Left ventricle myocardium inferior (tissue), 1 donor: ENCODE measurements at places on chromosomes 11 and 22. TPM values are rescaled to one million over a fixed set of nuclear protein-coding genes. Genes with fewer than 3 reads are reported as not detected.
A peak's percentile ranks its signal among the peaks of the same experiment; 100 is the strongest.

GRCh38 chr11:103844327-103845215 is 191.9 kb upstream of the DDI1 start:
- no peak overlapping the region for H3K27ac ChIP-seq
- H3K4me3 ChIP-seq = no peak overlapping the region
- H3K36me3 ChIP-seq = no peaks in the 10 kb centered on the region
- no peaks in the 10 kb centered on the region for H3K27me3 ChIP-seq
- peaks cover 12% of the 10 kb centered on the region for H3K4me1 ChIP-seq

GRCh38 chr22:45772743-45773142 is 101.1 kb downstream of the ATXN10 start:
- no peak overlapping the region for H3K4me3 ChIP-seq
- no peaks in the 10 kb centered on the region for H3K27me3 ChIP-seq
- no peak for DNase-seq
- H3K27ac ChIP-seq = no peak overlapping the region

DNA sequence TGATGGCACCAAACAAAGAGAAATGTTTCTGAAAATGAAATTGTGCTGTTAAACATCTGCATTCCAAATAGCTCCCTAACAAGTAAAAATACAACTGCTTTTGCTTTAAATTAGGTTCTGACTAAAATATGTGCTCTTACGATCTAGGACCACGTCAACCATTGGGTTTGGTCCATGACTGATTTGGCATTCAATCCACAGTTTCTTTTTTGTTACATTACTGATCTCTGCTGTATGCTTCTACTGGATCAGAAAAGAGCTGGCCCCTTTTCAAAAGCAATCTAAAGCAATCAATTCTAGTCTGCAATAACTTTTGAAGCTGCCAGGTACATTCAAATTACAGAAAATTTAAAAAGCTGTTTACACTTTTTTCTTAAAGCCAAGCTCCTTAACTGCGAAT is 1047.1 kb upstream of the CCDC90B start:
- no peaks in the 10 kb centered on the region for H3K27me3 ChIP-seq
- no peaks in the 10 kb centered on the region for H3K4me1 ChIP-seq
- no peaks in the 10 kb centered on the region for H3K36me3 ChIP-seq

DNA sequence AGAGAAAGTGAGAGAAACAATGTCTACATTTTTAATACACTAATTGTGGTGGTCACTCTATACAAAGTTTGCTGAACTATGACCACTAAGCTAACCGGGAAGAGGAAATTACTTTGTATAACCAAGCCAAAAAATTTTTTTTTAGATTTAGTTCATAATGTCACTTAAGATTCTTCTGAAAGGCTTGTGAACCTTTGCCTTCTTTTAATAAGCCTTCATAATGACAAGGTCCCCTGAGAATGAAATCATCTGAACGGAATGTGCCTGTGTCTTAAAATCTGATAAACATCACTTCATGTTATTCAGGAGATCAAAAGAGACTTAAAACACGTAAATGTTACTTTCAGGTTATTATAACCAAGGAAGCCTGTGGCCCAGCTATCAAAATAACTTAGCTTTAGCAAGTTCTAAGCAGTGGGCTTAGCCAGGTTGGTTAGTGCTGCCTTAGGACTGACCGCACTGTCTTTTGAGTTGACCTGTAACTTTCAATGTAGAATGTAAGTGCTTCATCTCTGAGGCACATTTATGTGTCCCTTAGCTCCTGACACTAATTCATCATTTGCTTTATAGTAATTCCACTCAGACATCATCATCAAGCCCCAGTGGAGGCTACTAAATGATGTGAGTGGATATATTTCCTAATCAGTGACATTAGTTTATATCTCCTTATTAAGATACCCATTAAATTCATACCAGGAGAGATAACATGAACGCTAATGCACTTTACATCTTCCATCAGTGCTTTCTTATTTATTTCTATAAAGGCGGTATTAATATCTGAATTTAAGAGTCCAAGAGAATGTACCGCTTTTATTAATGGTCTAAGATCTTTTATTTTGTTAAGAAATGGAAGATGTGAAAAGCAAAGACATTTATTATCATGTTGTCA is 122.5 kb downstream of the WNT11 start:
- no peaks in the 10 kb centered on the region for H3K27me3 ChIP-seq
- H3K36me3 ChIP-seq = no peaks in the 10 kb centered on the region
- peak overlapping the region; percentile 84 for H3K27ac ChIP-seq
- H3K4me1 ChIP-seq = peaks cover 56% of the 10 kb centered on the region
- DNase-seq = no peak
- H3K4me3 ChIP-seq = no peak overlapping the region

DNA sequence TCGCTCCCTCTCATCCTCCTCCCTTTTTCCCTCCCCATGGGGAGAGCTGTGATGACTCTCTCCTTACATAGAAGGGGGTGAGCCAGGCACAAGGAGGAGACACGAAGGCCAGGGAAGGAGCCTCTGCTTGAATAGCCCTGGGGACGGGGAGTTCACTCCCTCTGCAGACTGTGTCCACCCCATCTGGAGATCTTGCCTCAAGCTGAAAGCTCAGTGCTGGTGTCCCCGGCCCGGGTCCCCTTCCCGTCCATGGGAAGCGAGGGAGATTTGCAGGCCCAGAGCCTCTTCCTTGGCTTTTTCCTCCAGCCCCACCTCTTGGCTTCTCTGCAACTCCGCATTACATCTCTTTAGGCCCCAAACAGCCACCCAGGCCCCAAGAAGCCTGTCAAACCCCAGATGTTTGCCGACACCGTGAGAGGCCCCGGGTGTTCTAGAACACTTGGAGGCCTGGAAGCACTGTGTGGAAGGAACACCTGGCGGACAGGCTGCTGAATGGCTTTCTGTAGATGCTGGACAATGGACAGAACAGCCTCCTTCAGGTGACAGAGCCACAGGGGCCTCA is 32.3 kb downstream of the LINC01488 start:
- no peak overlapping the region for H3K27ac ChIP-seq
- DNase-seq = no peak
- H3K36me3 ChIP-seq = no peaks in the 10 kb centered on the region
- H3K27me3 ChIP-seq = no peaks in the 10 kb centered on the region

DNA sequence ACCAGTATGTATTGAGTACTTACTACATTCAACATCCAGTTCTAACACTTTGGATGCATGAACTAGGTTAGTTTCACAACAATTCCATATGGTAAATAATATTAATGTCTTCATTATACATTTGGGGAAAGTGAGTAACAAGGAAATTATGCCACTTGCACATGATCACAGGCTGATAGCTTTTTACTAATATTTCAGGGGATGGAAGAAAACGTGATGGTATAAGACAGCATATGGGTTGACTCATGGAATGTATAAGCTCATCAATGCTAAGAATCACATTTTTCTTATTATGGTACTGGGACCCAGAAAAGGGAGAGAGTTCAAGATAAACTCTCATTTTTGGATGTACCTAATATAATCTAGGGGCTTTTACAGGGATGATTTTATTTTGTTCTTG is 188.7 kb downstream of the MIAT start:
- no peak overlapping the region for H3K27ac ChIP-seq
- no peak overlapping the region for H3K4me3 ChIP-seq
- H3K4me1 ChIP-seq = no peaks in the 10 kb centered on the region
- H3K36me3 ChIP-seq = no peaks in the 10 kb centered on the region
- no peak for DNase-seq

GRCh38 chr11:102799681-102800340 is 1.9 kb upstream of the MMP1 start:
- H3K36me3 ChIP-seq = no peaks in the 10 kb centered on the region
- H3K4me3 ChIP-seq = no peak overlapping the region
- H3K27ac ChIP-seq = peak overlapping the region; percentile 61
- DNase-seq = no peak
- H3K4me1 ChIP-seq = peaks cover 14% of the 10 kb centered on the region
- H3K27me3 ChIP-seq = no peaks in the 10 kb centered on the region

The KRTAP5-11 gene
- total RNA-seq = not detected

The PATE2 gene
- not detected for total RNA-seq

The DBX1 gene
- not detected for total RNA-seq

The CAPN5 gene
- total RNA-seq = 2.3 TPM

The TSPAN18 gene
- total RNA-seq = 129 TPM
